ENCODE measurements at places on chromosomes 3 and 15.

DNA sequence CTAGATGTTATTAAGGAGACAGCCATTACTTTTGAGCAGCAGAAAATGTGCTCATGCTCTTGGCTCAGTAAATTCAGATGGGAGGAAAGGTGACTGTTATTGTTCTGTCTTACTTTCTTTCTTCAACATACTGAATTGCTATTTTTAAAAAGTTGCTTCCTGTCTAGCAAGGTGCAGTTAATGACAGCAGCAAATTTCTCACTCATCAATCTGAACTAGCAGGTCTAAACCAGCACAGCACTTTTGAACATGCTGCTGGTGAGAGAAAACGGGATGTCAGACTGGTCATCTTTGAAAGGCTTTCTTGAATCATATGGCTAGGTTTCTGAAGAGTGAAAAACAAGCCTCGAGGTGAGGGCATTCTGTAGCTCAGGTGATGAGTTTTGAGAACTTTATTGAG lies 384.7 kb downstream of the MFSD1 start:
- DNase-seq = no peak

- DNase-seq = peak; percentile 47
These were observed 18.0 kb downstream of the ZNF148 start for GRCh38 chr3:125357032-125357658.

DNA sequence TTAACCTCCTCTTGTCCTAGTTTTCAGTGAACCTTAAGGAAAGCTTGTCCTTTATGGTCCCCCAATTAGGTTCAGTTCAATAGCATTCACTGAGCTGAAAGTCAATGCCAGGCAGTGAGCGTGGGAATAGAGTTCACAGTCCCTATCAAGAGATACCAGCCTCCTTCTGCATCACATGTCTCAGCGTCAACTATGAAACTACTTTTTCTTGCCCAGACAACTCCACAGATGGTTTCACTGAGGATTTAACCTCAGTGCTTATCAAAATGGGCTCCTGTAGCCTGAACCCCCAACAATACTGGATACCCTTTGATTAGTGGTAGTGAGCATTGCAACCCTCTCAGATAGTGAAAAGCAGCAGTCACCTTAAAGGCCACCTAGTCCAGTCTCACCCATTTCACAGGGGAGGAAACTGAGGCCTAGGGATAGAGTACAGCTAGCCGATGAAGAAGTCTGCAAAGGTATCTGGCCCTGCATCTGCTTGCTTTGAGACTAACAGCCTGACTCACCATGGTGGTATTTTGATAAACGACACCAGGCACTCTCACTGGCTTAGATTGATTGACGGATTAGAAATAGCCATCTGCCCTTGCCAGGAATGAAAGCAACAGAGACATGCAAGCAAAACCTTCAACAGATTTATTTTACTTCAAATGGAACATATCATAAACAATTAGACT lies 1.6 kb upstream of the UBA3 start:
- DNase-seq = no peak

- DNase-seq = peak; percentile 65
These were observed 83.6 kb upstream of the AKAP13 start for GRCh38 chr15:85296615-85297402.

GRCh38 chr15:71121442-71121841 lies 6.2 kb downstream of the THSD4 start:
- no peak for DNase-seq

DNA sequence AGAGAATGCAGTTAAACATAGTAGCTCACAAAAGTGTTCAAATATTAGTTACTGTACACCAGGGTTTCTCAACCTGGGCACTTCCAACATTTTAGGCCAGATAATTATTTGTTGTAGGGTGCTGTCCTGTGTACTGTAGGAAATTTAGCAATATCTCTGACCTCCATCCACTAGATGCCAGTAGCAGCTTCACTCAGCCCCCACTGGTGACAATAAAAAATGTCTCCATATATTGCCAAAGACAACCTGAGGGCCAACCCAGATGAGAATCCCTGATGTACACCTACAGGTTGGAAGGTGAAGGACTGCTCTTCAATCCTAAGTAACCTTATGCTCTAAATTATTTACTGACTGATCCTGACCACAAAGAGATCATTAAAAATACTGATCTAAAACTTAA lies 32.5 kb downstream of the DCUN1D1 start:
- no peak for DNase-seq

Data from activated CD4-positive, alpha-beta T cell treated with anti-CD3 and anti-CD28 coated beads for 4 hours (primary cell).